ENCODE measurements at places on chromosomes 2 and 18. TPM values are rescaled to one million over a fixed set of nuclear protein-coding genes. Genes with fewer than 3 reads are reported as not detected.

Gene CFAP65
- total RNA-seq = 0.16 TPM

Gene FER1L5
- total RNA-seq = 0.47 TPM

Gene RTP5
- 2.5 TPM for total RNA-seq

Gene RUFY4
- 0.78 TPM for total RNA-seq

Gene VWA3B
- 0.31 TPM for total RNA-seq

Gene DNAH7
- total RNA-seq = 16.5 TPM

Gene EIF2B4
- 19.2 TPM for total RNA-seq

Gene CDH20
- 7.3 TPM for total RNA-seq

Gene EPAS1
- total RNA-seq = 6.1 TPM

Gene ARHGEF4
- 38.7 TPM for total RNA-seq

Gene RAPGEF4
- 23.4 TPM for total RNA-seq

Gene TMEM247
- total RNA-seq = not detected

Gene DNPEP
- total RNA-seq = 17.5 TPM

Gene RESP18
- not detected for total RNA-seq

Gene DUSP28
- total RNA-seq = 8.9 TPM

Gene CXCR4
- 115 TPM for total RNA-seq

Gene C1QL2
- total RNA-seq = 1.6 TPM

Gene HMSD
- total RNA-seq = 0.16 TPM

Gene DSEL
- total RNA-seq = 71.4 TPM

Gene TNFAIP6
- total RNA-seq = 0.31 TPM

Data from occipital lobe (tissue), 3 donors.